ENCODE measurements at places on chromosomes 3 and 15.

DNA sequence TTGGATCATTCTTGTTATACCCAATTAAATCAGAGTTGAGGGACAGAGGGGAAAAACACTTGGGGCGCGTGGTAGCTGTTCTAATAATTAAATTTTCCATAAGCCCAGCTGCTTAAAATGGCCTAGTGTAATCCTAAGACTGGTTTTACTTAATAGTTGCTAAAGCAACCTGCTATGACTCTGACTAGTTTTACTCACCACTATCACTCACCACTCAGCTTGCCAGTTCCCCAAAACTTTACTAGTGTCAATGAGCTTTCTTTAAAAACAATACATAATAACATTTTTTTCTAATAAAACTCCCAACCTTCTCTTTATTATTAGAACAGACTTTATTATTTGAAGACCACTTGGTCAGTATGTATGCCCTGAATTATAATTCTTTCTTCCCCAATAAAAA, 49.6 kb downstream of the ECT2 start:
- DNase-seq: no peak

DNA sequence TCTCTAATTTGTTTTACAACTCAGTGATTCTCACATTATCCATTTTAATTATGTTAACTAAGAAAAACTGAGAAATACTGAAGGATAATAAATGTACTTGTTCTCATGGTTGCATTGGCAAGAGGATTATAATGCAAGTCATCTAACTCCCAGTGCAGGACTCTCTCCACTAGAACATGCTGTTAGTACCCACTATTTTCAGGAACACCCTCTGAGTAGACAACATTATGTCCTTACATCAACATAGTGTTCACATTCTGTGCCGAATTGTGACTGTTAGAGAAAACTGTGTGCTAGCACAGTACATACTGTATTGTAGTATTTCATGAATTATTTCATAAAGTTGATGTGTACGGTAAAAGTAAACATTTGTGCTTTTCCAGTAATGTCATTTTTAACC, 80.1 kb downstream of the LEKR1 start:
- DNase-seq: no peak

GRCh38 chr3:8891774-8892173, 71.5 kb downstream of the RAD18 start:
- DNase-seq: no peak

DNA sequence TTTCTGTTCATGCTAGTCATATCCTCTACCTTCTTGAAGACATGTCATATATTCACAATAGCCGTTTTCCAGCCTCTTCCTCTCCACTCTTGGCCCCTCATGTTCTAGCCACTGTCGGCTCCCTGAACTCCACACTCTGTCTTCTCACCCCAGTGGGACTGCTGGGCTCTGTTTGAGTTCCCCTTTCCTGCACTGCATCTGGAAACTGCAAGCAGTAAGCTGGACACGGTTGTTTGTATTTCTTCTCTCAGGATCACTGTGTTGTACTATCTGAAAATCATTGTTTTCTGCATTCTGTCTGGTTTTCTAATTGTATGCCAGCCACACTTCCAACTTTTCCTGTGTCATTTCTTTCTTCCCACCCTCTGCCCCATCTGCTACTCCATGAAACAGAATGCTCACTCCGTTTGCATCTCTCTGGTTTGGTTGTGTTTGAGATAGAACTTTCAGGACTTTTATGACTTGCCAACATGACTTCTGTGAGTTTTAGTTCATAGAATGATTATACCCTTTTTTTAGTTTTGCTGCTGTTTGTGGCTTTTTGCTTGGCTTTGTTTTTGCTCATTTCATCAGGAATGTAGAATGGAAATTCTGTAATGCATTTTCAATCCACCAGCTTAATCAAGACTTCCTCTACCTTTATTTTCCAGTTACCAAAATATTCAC, 192.3 kb downstream of the PLCL2 start:
- DNase-seq: no peak

DNA sequence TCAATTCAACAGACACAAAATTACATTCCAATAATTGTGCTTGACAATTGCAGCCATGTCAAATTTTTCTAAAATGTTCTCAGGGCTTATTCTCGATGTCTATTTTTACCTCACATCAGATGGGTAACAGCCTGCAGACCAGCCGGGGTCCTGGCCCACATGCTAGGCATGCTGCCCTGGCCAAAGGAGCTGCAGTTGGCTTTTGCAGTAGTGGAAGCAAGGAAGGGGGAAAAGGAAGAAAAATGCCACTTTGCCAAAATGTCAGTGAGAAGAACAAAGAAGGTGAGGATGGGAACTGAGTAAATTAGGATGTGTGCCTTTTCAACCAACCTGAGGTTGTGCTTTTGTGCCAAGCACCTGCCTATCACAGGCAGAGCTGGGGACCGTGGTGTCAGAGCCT, 161.0 kb downstream of the FOXB1 start:
- DNase-seq: no peak

DNA sequence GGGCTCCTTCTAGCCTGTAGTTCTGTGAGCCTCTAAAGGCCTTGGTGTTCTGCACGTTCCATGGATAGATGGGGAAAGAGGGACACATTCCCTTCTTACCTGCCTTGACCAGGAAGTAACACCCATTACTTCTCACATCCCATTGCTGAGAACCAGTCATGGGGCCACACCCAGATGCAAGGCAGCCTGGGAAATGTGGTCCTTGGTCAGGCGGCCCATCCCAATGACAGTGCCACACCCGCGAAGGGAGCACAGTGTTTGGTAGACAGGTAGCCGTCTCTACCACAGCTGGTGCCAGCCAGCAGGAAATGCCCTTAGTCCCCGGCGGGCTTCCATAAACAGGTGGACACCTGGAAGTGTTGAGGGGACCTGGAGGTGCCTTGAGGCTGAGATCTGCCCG, 23.2 kb upstream of the LCTL start:
- peak; percentile 25 for DNase-seq

- peak; percentile 4 for DNase-seq
Measured at GRCh38 chr15:56965231-56966013, 47.0 kb downstream of the TCF12 start.

- no peak for DNase-seq
Measured at GRCh38 chr3:155948476-155948875, 78.0 kb downstream of the GMPS start.

- no peak for DNase-seq
Measured at GRCh38 chr3:105758451-105758850, 110.4 kb downstream of the CBLB start.

DNA sequence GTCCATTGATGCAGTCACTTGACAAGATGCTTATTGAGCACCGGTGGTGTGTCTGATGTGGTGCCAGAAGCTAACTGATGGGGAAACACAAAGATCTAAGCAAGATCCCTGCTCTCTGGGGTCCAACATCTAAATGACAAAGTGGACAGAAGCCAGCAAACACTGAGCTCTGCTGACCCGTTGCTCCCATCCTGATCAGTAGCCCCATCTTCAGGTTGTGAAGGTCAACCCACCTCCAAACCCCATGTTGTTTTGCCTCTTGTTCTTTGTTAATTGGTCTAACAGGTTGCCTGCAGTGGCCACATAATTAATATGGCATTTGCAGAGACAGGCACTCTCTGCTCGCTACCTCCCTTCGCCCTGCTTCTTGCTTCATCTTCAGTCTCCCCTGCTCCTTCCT, 21.5 kb upstream of the GLCE start:
- no peak for DNase-seq
